Caco-2 (cell line): ENCODE measurements at places on chromosomes 3 and 15. TPM values are rescaled to one million over a fixed set of nuclear protein-coding genes. Genes with fewer than 3 reads are reported as not detected.

DNA sequence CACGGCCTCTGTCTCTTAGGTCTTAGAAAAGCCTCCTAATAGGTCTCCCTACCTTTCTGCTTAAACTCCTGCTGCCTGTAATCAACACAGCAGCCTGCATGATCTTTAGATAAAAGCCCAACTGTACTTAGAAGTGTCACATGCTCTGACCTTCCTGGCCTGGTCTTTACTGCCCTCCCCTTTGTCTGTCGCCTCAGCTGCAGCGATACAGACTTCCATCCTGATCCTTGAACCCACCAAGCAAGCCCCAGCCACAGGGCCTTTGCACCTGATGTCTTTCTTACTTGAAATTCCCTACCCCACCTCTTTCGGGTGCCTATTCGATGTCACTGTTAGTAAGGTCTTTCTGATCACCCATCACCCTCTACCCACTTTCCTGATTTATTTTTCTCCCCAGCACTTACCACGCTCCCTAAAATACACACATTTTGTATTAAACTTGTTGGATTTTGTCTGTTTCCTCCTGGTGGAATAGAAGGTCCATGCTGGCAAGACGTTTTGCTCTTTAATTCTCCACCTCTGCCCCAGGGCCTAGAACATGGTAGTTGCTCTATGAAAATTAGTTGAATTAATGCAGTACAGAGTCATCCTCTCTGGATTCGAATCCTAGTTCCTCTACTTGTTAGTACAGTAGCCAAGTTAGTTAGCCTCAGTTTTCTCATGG lies 51.1 kb downstream of the AQP9 start:
- no peak for DNase-seq

Gene C3orf70
- total RNA-seq = 11.2 and 13.3 TPM in 2 replicates

- peak; percentile 54 for DNase-seq
Observed at GRCh38 chr3:63847718-63848450, 15.7 kb downstream of the THOC7 start.

Gene AP3B2
- total RNA-seq = 0.37 and 0.82 TPM in 2 replicates

- DNase-seq = peak; percentile 21
Observed at GRCh38 chr3:52798978-52799476, 4.4 kb downstream of the ITIH3 start.

- no peak for DNase-seq
Observed at GRCh38 chr3:194389269-194389668, 9.8 kb downstream of the GP5 start.

Gene MRAS
- total RNA-seq = 8.5 and 11.4 TPM in 2 replicates

DNA sequence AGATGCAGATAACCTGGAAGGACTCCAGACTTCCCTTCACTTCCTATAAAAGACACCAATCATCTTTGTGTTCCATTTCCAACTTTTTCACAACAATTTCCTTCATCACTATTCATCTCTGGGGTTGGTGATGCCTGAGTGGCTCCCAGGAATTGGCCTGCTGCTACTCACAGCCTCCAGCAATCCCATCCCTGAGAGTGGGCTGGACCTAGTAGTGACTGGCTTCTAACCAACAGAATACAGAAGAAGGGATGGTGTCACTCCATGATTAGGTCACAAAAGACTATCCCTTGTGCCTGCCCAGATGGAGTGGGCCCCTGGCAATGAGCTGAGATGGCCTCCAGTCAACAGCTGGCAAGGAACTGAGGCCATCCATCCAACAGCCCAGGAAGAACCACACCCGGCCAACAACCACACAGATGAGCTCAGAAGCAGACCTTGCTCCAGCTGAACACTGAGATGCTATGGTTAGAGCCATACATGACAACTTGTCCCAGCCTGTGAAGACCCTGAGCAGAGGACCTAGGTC lies 20.9 kb downstream of the OCA2 start:
- DNase-seq = no peak

- DNase-seq = no peak
Observed at GRCh38 chr3:145333931-145334330, 827.1 kb downstream of the PLOD2 start.

Gene ILDR1
- 0.21 and 0.25 TPM in 2 replicates for total RNA-seq

DNA sequence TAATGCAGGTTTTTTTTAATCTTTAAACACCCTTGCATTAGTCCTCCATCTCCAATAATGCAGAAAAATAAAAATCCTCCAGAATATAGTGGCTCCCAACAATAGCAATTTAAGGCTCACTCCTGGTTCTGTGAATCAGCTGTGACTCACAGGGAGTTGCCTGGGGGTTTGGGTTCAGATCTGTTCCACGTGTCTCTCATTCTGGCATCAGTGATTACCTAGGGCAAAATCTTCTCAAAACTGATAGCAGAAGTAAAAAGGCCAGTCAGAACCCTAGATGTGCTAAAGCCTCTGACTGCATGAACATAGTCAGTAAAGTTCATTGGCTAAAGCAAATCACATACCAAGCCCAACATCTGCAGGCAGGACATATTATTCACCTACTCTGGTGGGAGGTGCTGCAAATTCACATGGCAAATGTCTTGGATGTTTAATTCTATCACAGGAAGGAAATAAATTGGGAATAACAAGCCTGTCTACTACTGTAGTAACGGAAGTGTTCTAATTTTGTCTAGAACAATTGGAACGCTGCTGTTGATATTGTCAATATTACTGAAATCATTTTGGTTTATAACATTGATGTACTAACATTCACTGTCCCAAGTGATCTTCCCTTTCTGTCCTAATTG lies 364.1 kb upstream of the CNTN4 start:
- DNase-seq = no peak

Gene EHD4
- 31.6 TPM in 2 replicates for total RNA-seq
